ENCODE measurements at places on chromosomes 5 and 9. TPM values are rescaled to one million over a fixed set of nuclear protein-coding genes. Genes with fewer than 3 reads are reported as not detected.

GRCh38 chr9:131627648-131628458 lies 82.5 kb downstream of the PRRT1B start:
- DNase-seq, result no peak

DNA sequence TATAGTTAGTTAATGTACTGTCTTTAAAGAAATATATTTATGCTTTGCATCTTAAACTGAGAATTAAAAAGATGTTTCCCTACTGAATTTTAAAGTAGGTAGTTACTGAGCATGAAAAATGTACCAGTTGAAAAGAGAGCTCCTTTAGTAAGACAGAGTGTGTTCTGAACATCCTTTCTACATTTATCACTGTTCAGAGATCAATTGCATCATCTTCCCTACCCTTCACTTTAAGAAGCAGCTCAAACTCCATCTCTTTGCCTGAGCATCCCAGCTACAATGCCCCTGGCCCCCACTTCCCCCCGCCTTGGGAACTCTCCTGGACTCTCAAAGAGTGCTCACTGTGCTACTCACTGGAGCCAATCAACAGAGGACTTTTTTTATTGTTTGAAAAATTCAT lies 164.7 kb downstream of the GNAQ start:
- no peak for DNase-seq

GRCh38 chr9:134936346-134937163 lies 18.8 kb upstream of the FCN1 start:
- DNase-seq, result no peak

- no peak for DNase-seq
Observed at GRCh38 chr5:147617191-147617606, 107.3 kb upstream of the DPYSL3 start.

BTNL8 gene
- total RNA-seq, result 0.26 TPM

DNA sequence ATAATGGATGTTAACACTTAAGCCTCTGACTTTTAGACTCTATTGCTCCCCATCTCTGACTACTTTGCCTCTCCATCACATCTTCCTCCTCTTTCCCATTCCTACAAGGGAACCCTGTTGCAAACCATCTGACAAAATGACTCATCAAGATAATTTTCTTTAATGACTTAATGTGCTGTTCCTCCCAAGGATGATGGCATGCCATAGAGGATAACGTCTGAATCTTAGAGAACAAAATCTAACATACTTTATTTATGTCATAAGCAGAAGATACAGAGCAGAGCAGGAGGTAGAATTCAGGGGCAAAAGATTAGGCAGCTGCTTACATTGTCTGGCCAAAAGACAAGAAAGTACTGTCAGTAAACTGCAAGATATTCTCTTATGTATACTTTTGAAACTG lies 76.8 kb downstream of the FGF10 start:
- no peak for DNase-seq

- no peak for DNase-seq
Observed at GRCh38 chr9:95409650-95410426, 92.3 kb upstream of the FANCC start.

- DNase-seq, result no peak
Observed at GRCh38 chr5:173239233-173239593, 4.2 kb upstream of the NKX2-5 start.

DNA sequence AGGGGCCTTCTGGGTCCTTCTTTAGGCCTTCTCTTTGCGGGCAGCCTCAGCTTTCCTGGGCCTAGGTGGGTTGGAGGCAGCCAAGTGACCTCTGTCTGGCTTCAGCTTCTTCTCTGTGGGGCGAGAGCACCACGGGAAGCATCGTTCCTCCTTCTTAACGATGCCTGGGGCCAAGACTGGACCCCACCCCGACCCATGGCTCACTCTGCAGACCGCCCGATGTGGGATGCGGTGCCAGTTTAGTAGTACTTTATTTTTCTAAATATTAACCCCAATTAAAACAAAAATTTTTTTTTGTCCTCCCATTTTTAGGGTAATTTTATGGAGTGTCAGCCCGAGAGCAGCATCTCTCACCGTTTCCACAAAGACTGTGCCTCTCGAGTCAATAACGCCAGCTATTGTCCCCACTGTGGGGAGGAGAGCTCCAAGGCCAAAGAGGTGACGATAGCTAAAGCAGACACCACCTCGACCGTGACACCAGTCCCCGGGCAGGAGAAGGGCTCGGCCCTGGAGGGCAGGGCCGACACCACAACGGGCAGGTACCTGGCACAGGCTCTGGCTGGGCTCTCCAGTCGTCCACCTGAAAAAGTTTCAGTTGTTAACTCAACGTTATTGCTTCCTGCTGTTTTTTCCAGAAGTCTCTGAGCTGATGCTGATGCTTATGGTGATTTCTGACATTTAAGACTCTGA lies 101.1 kb upstream of the CACNA1B start:
- DNase-seq, result no peak

GRCh38 chr5:178450121-178451028 lies 139.8 kb downstream of the COL23A1 start:
- no peak for DNase-seq

- DNase-seq, result no peak
Observed at GRCh38 chr9:125161284-125161918, 18.1 kb upstream of the SCAI start.

RXRA gene
- 30.1 TPM for total RNA-seq

DNA sequence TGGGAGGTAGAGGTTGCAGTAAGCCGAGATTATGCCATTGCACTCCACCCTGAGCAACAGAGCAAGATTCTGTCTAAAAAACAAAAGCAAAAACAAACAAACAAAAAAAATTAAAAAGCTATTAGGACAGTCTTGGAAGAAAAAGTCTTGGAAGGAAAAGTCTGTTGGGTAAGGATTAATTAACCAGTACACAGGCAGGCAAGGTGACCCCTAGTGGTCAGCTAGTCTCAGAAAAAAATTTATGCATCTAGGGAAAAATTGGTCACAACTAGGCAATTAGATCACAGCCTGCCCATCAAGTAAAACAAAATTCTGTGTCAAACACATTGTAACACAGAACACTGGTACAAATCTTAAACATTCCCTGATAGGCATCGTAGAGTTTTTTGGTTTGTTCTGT lies 6.7 kb upstream of the ANKRD18B start:
- DNase-seq, result no peak

NUTM2G gene
- total RNA-seq, result 0.57 TPM

GRCh38 chr5:33079548-33079947 lies 361.2 kb upstream of the TARS1 start:
- DNase-seq, result no peak

GRCh38 chr5:141780240-141780951 lies 97.8 kb downstream of the PCDH1 start:
- peak; percentile 45 for DNase-seq

DNA sequence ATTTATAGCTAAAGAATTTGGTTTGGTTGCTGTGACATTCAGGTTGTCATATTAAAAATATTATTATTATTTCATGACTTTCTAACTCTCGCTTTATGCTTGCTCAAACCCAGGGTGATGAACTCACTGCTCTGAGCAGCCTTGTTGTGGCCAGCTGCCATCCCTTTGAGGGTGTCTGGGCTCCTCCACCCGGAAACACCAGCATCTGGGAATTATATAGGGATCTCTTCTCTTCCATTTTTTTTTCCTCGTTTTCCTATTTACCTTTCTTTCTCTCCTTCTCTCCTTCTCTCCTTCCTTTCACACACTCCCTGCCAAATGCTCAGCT lies 355.8 kb upstream of the SMARCA2 start:
- no peak for DNase-seq

DNA sequence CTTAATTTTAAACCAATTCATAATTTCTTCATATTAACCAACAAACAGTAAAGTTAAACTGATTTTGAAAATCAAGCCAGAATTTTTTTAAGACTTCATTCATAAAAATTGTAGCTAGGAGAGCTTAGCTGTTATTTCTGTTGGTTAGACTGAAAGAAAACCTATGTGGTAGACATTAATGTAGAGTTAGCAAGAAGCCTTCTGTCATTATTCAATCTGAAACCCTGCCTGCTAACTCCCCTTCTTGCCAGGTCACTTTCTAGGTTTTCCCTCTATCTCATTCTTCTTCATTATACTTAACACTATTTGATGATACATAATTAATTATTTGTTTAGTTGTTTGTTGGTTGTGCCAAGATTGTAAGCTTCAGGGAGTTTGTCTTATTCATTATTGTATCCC lies 304.3 kb upstream of the MEF2C start:
- DNase-seq, result no peak

TOMM5 gene
- total RNA-seq, result 123 TPM

DNA sequence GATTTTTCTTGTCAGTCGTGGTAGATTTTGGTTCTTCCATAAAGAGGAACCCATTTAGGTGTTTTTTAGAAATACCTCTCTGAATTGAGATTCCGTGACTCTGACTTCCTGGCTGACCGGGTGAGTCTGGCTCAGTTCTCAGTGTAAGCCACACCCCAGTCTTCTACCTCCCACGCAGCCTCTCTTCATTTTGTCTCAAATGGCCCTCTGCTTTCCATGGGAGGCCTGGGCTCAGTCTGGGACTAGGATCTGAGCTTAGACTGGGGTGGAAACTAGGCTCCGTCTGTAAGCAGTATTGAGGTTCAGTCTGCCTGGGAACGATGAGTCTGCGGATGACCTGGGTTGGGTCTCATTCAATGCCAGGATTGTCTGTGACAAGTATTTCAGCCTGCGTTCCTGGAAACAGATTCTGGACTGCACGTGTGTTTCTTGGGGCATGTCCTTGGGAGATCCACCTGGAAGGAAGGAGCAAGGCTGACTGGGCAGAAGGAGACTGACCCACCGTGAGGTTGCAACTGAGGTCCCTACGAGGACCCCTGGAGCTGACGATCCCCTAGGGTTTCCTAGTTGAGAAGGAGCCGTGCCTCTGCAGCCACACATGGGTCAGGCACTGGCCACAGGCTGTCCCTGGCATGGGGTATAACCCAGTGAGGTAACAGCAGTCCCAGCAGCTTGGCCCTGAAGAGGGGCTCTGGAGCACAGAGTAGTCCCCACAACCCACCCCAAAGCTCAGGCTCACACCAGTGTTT lies 12.4 kb upstream of the CRB2 start:
- DNase-seq, result no peak

DNA sequence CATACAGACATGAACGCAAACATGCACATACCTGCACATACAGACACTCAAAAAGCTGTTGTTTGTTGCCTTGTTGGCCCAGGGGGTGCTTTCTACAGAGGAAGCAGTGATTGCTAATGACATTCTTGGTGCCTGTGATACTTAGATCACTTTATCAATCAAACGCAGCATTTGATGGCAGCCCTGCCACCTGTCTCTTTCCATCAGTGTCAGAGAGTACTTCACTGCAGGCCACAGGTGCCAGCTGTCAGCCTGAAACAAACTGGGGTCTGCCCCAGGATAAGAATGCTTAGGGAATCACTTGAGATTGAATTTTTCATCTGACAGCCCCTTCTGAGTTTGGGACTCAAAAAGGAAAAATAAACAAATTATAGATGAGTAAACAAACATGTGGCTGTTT lies 388.9 kb upstream of the SGCD start:
- no peak for DNase-seq

- DNase-seq, result no peak
Observed at GRCh38 chr5:39360471-39361111, 3.7 kb downstream of the C9 start.

- no peak for DNase-seq
Observed at GRCh38 chr5:171580502-171581265, 161.2 kb downstream of the FGF18 start.

GRCh38 chr9:34956648-34957047 lies 1.4 kb upstream of the PHF24 start:
- DNase-seq, result no peak

DNA sequence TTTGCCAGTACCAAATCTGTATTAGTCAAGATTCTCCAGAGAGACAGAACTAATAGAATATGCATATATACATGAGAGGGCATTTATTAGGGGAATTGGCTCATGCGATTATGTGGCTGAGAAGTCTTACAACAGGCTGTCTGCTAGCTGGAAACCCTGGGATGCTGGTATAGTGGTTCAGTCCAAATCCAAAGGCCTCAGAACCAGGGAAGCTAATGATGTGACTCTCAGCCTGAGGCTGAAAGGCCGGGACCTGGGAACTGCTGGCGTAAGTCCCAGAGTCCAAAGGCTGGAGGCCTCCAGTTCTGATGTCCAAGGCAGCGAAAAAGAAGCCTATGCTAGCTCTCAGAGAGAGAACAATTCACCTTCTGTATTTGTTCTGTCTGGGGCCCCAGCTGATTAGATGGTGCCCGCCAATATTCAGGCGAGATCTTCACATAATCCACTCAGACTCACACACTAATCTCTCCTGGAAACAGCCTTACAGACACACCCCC lies 84.1 kb downstream of the KIAA1958 start:
- no peak for DNase-seq

- DNase-seq, result no peak
Observed at GRCh38 chr9:88706193-88707113, 171.5 kb downstream of the NXNL2 start.

IER5L gene
- 1.0 TPM for total RNA-seq

FOXD4L5 gene
- total RNA-seq, result not detected

DNA sequence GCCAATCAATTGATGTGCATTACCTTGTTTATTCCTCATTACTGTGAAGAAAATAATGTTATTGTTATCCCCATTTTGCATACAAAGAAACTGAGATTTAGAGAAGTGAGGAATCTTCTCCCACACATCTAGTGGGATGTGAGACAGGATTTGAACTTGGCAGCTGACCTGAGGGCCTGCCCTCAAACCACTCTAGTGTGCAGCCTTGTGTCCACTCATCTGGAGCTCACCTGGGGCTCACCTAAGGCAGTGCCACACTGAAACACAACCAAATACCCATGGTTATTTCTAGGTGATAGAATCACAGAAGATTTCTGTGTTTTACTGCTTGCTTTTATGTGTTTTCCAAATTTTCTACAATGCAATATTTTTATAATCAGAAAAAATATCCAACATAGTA lies 94.7 kb upstream of the SAP30L start:
- DNase-seq, result no peak

BARHL1 gene
- not detected for total RNA-seq

GRCh38 chr5:107868650-107869409 lies 198.1 kb upstream of the EFNA5 start:
- DNase-seq, result no peak

Measured in H9 (cell line).